ELR (cell line): ENCODE measurements at places on chromosomes 6 and 20.

DNA sequence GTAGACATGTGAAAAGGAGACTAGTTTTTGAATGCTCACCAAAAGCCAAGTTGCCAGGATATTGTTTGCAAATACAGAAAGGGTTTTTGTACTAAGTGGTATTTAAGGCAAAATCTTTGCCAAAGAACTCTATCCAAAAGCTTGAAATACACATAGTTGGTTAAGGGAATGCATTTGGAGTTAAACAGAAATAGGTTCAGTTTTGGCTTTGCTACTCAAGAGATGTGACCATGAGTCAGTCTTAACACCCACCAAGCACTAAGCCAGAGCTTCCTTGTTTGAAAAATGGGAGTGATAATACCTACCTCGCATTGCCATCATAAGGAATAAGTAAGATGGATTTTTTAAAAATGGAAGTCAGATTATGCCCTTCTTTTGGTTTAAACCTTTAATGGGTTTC is 191.7 kb upstream of the LAMP5 start:
- no peak for DNase-seq

DNA sequence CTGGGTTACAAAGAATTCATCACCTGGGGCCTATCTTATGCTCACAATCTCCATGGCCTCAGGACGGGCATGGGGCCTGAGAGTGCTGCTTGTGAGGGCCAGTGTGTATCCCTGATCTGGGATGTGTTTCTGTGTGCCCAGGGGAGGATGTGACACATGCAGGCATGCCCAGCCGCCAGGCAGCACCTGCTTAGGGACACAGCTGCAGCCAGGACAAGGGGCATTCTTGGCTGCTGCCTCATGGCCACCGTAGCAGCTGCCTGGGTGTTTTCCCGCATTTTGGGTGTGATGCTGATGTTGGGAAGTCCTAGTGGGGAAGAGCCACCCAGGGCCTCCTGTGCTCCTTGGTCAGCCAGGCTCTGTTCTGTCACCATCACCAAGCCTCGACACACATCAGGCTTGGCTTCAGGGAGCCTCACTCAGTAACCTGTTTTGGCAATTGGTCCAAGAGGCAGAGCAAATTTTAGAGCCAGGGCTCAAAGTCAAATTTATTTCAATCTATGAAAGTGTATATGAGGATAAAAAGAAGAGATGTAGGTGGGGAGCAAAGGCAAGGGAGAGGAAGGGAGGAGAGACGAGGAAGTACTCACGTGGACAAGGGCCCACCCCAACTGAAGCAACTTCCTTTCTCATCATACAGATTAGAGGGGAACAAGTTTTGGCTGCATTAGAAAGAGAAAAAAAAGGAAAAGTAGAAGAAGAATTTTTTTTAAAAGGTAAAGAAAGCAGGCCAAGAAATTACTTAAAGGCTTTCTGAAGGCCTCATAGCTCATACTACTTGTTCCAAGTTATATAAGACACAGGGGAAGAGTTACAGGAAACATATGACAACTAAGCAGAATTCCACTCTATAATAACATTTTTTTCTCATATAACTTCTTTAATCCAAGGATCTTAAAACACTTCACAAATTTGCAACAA is 269.9 kb upstream of the SUPT3H start:
- DNase-seq, result peak; percentile 43

DNA sequence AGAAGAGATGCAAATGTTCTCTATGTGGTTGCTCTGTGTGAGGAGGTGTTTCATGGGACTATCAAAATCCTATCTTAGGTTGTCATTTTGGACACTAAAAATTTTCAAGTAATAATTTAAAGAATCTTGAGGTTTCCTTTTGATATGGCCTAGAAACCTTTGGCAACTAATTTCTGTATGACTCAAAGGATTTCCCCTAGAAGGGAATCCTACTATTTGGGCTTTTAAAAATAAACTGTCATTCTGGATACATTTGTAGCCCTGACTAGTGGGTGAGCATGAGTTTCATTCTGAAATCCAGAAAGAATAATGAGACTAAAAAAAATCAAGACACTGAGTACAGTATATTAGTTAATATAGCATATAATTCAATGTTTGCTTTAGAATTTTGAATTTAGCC is 25.5 kb upstream of the RAB23 start:
- DNase-seq, result peak; percentile 31

GRCh38 chr20:19251506-19251905 is 39.1 kb downstream of the SLC24A3 start:
- no peak for DNase-seq

DNA sequence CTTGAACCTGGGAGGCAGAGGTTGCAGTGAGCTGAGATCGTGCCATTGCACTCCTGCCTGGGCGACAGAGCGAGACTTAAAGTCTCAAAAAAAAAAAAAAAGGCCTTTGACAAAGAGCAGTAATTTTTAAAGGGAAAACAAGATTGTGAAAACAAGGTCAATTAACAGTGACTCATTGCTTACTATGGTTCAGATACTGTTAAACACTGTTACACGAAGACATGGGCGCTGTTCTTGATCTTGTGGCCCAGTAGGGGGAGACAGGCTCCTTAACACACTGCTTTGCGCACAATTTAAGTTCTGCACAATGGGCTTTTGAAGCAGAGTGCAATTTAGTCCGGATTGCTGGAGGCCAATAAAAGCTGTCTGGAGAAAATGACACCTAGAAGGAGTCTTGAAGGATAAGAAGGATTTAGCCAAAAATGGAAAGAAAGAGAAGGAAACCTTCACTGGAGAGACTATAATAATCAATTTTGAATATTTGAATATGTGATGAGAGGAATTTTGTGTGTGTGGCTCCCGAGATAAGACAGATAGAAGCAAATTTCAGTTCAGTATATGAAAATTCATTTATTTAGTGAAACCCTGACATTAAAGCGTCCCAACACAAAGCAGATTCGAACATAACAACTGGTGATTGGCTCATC is 6.0 kb upstream of the LATS1 start:
- peak; percentile 86 for DNase-seq

GRCh38 chr6:27838945-27839625 is 73.1 kb downstream of the OR2B2 start:
- DNase-seq, result peak; percentile 68

DNA sequence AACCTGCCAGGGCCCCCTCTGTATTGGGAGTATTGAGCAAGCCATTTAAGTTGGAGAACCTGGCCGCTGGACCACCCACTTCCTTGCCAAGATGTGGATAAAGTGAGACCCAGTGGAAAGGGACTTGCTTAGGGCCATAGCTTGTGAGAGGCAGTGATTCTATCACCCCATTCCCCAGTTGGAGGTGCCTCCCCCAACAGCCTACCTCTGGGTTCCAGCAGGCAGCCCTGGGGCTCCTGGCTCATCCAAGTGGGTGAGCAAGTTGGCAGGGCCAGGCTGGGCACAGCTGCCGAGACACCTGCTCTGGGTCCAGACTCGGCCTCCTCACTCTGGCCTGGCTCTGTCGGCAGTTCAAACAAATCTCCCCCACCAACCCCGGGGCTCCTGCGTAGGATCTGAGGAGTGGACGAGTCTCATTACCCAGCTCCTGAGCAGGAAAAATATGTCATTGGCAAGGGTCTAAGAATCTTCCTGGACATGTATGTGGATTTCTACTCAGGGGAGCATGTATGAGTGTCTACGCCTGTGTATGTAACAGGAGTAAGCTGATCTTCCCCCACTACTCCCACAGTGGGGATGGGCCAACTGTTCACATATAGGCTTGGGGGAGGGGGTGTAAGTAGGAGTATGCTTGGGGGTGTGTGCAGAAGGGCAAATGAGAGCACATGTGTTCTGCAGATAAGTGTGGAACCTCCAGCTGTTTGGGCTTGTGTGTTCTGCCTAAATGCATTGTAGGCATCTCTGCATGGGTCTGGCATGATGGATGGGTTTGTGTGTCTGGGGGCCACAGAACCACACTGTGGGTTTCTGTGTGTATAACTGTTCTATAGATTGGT is 1.9 kb downstream of the ID1 start:
- DNase-seq, result peak; percentile 93
